ENCODE measurements at places on chromosomes 6 and 20.

GRCh38 chr6:43668151-43669028 is 19.2 kb downstream of the MRPS18A start:
- peak; percentile 35 for DNase-seq

DNA sequence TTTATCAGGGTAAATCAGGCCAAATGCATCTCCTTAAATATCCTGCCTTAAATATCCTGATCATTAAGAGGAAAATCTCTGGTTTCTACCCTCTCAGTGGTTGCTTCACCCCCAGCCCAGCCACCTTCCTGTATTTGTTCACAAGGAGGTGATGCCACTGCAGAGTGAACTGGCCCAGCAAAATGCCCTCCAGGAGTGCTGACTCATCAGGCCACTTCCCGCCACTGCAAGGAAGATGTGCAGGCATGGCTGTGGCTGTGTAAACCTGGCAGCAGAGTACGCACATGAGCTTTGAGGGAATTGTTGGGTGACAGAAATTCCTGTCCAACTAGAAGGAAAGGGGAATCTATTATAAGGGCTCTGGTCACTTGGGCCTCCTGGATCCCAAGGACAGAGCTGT is 13.8 kb downstream of the NQO2 start:
- no peak for DNase-seq

- peak; percentile 92 for DNase-seq
Measured at GRCh38 chr6:113970805-113971676, at the start of gene HDAC2. HDAC2 (minus strand) TSS chr6:113971148; CDS start chr6:113970908, 240 bp downstream.

- no peak for DNase-seq
Measured at GRCh38 chr6:34295721-34296120, 46.9 kb upstream of the SMIM29 start.

DNA sequence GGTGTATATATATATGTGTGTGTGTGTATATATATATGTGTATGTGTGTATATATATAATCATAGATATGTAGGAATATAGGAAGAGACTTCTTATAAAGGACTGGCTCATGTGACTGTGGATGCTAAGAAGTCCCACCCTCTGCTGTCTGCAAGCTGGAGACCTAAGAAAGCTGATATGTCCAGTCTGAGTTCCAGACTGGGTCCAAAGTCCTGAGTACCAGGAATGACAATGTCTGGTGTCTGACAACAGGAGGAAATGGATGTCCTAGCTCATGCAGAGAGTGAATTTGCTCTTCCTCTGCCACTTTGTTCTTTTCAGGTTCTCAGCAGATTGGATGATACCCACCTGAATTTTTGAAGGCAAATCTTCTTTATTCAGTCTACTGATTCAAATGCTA is 7.1 kb downstream of the ALDH5A1 start:
- no peak for DNase-seq

DNA sequence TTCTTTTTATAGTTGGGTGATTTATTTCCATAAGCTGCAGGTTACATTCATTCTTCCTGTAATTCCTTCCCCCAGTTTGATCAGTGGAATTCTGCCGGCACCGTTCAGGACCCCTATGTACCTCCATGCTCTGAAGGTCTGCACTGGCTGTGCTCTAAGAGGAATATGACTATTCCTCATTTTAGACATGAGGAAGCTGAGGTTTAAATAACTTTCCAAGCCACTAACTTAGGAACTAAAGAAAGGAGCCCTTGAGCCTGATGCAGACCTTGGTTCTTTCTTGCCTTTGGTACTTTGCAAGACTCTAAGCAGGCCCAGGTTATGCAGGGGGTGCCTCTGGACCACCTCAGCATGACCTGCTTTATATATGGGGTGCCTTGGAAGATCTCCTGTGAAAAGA is 318.5 kb downstream of the QKI start:
- no peak for DNase-seq

DNA sequence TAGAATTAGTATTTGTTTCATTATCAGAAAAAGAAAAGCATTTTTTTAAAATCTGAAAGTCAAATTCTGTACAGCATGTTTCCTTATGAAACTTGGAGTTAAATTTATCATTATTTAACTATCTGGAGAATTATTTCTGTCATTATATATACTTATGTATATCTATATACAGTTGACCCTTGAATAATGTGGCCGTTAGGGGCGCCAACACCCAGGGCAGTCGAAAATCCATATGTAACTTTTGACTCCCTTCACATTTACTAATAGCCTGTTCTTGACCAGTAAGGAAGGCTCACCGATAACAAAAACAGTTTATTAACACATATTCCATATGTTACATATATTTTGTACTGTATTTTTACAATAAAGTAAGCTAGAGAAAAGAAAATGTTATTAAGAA is 341.2 kb downstream of the ADGRB3 start:
- no peak for DNase-seq

DNA sequence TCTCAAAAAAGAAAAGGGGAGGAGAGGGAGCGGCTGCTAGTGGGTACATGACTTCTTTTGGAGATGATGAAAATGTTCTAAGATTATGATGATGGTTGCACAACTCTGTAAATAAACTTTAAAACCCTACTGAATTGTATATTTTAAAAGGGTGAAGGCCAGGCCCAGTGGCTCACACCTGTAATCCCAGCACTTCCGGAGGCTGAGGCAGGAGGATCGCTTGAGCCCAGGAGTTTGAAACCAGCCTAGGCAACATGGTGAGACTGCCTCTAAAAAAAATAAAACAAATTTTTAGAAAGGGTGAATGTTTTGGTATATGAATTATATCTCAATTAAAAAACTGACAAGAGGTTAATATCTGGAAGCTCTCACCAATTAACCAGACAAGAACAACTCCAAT is 45.4 kb downstream of the BAK1 start:
- no peak for DNase-seq

GRCh38 chr6:119243037-119243436 is 106.5 kb downstream of the MAN1A1 start:
- DNase-seq, result no peak

GRCh38 chr20:12936020-12936419 is 72.8 kb upstream of the SPTLC3 start:
- no peak for DNase-seq

- no peak for DNase-seq
Measured at GRCh38 chr6:6760002-6760401, 171.5 kb downstream of the LY86 start.

DNA sequence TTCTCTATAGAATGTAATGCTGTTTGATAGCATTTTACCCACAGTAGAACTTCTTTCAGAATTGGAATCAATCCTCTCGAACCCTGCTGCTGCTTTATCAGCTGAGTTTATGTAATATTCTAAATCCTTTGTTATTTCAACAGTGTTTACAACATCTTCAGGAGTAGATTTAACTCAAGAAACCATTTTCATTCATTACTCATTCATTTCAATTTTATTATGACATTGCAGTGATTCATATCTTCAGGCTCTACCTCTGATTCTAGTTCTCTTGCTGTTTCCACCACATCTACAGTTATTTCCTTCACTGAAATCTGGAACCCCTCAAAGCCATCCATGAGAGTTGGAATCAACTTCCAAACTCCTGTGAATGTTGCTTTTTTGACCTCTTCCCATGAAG is 93.7 kb downstream of the ZFAND3 start:
- DNase-seq, result no peak

GRCh38 chr20:44861531-44862006 is 23.9 kb upstream of the YWHAB start:
- DNase-seq, result no peak

DNA sequence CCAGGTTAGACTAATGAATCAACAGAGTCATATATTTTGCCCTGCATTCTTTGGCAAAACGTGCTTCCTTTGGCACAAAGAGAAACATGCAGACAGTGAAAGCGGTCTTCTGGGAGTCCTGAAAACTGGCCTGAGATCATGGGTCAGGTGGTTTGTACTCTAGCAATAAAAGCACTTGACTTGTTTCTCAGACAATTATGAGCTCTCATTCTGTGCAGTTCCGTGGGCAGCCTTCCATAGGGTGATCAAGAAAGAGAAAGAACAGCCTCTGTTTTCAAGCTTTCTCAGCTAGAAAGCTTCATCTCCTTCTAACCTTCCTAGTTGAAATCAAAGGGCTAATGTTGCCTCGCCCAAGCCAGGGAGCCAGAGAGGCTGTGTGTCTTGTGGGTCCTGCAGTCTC is 62.7 kb upstream of the ISM1 start:
- DNase-seq, result no peak

DNA sequence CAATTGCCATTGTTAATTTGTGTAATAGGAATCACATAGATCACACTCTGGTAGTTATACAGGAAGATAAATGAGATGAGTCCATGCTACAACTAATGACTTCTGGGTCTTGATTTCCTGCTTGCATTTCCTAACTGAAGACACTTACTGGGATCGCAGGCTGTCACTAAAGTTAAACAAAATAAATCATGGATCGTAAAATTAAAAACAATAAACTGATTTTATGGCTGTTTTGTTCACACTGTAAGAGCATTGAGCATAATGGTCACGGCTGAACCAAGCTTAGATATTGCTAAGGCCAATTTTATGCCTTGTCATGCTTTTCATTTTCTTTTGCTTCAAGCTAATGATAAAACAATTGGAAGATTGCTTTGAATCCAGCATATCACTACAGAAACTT is 332.5 kb upstream of the CITED2 start:
- DNase-seq, result no peak

GRCh38 chr20:1327241-1327653 is 1.7 kb downstream of the SDCBP2 start:
- DNase-seq, result no peak

DNA sequence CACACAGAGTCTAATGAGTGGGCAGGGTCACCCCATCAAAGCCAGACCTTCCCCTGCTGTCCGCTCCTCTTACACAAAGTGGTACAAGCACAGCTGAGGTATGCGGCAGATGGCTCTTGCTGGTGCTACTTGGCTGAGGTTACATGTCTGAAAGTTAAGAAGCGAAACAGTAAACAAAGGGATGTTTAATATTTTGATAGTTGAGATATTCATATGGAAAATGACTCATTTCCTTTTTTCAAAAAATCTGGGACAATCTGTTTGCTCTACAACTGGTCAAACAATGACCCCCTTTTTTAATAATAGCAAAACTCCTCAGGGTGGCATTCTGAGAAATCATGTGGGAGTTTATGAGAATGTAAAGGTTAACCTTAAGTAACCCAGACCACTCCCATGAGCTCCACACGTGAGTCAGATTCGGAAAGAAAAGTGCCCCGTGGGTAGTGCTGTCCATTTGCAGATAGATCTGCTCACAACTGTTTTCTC is 245.3 kb downstream of the TBXT start:
- no peak for DNase-seq

DNA sequence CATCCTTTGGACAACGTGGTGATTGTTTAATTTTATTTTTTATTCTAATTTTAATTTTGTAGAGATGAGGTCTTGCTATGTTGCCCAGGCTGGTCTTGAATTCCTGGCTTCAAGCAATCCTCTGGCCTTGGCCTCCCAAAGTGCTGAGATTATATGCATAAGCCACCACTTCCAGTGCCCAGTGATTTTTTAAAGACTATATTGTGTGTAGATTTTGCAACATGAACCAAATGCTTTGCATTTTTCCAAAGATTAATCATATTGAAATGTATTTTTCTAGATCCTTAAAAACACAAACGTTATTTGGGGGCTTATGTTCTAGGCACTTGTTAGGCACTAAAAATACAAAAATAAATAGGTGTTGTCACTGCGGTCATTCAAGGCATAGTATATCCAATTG is 117.6 kb upstream of the CCN2 start:
- DNase-seq, result no peak

DNA sequence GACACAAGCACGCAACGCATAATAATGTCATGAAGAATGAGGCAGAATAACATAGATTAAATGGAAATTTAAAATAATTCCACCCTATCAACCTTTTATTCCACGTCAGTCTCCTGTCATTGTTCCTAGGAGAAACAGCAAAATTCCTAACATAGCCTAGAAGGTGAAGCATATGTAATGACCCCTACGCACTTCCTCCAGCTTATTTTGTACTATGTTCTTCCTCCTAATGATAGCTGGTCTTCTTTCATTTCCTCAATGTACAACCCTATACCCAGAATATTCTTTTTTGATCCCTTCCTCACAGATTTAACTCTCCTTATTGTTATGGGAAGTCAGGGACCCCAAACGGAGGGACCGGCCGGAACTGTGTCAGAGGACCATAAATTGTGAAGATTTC is 122.0 kb upstream of the CARMIL1 start:
- no peak for DNase-seq

DNA sequence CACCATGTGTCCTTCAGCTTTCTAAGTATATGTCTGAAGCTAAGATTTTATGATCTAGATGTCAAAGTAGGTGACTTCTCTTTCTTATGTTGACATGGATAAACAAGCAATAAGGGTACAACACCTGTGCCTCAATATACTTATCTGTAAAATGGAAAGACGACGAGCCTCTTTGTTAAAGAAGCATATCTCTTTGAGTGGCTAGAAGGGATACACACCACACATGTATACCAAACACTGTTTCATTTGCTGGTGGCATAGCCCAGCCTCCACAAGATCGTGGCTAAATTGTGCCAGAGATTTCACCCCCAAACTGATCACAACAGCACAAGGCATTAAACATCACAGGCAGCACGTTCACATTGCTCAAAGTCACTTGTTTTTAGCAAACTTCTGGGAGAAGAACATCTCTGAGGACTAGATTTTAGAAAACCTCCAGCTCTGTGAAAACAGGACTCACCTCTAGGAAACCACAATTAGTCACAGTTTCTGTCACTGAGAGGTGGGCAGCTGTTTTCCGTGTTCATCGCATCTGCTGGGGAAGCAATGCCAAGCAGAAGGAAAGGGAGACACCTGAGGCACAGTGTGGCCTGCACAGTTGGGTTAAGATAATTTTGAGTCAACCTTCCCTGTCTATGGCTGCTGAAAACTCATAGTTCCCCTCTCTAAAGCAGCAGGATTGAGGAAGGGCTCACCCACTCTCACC is 263.0 kb upstream of the PLCB4 start:
- no peak for DNase-seq

GRCh38 chr20:4876301-4876700 is 125.0 kb downstream of the SLC23A2 start:
- no peak for DNase-seq

DNA sequence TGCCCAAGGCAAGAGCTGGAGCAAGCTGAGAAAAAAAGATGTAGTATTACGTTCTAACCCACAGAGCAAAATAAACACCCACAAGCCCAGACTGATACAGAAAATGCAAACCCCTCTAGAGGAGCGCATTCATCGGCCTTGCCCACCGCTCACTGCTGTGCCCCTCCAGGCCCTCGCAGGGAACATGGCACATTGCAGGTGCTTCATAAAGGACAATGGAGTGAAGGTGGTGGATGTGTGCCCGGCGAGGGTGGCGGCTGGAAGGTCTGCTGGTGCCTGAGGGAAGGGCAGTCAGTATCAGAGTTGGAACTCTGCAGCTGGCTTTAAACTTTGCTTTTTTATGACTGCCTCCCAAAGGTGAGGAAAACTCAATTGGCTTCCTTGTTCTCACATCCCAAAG is 18.5 kb upstream of the IRF4 start:
- no peak for DNase-seq
